Mucosa of gallbladder (tissue), 1 donor: ENCODE measurements at places on chromosomes 5 and 9. TPM values are rescaled to one million over a fixed set of nuclear protein-coding genes. Genes with fewer than 3 reads are reported as not detected.

Gene SPATA31E1
- total RNA-seq, result not detected

Gene SEC61B
- total RNA-seq, result 123 TPM

Gene HSDL2
- 40.3 TPM for total RNA-seq

Gene ST8SIA4
- 9.4 TPM for total RNA-seq

Gene WWC1
- 58.4 TPM for total RNA-seq

Gene EIF4E1B
- not detected for total RNA-seq

GRCh38 chr9:126151031-126151685, 175.5 kb upstream of the MVB12B start:
- DNase-seq, result no peak

DNA sequence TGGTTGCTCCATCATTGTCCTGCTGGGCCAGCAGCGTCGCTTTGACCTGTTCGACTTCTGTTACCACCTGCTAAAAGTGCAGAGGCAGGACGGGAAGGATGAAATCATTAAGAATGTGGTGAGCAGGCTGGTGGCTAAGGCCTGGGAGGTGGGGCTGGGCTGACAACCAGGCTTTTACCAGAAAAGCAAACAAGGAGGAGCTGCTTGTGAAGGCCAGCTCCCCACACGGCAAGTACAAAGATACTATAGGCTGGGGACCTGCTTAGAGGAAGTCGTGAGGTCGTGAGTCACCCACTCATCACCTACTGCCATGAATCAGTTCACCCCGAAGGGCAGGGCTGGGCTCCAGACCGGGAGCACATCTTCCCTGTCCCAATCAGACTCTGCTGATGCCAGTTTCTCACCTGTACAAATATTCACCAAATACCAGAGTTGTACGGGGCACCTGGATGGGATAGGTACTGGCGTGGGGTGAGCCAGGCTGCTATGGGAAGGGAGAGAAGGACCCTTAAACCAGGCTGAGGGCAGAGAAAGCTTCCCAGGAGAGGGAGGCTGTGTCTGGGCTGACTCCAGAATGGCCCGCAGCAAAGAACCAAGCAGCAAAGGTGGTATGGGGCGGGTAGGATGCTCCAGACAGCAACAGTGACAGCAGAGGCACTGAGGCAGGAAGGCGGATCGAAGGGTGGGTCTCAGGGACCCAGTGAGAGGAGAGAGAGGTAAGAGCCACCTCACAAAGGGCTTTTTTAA, 69.3 kb upstream of the NIPAL4 start:
- DNase-seq, result peak; percentile 63

DNA sequence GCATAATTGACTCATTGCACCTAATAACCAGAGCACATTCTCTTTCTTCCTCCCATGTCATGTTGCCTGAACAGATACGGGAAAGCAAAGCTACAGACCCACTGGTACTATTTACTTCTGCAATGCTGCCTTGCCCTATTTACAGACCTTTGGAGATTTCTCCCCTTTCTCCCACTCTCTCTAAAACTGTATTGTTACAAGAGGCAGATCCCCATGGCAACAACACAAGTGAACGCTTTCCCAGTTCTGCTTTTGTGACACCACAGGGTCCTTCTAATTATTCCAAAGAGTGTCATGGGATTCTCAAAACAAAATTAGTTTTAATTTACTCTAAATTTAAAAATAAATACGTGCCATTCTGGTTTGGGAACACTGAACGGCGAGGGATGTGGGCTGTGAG, 104.7 kb downstream of the KCTD16 start:
- no peak for DNase-seq

GRCh38 chr5:94841598-94842322, 223.3 kb downstream of the SLF1 start:
- no peak for DNase-seq

DNA sequence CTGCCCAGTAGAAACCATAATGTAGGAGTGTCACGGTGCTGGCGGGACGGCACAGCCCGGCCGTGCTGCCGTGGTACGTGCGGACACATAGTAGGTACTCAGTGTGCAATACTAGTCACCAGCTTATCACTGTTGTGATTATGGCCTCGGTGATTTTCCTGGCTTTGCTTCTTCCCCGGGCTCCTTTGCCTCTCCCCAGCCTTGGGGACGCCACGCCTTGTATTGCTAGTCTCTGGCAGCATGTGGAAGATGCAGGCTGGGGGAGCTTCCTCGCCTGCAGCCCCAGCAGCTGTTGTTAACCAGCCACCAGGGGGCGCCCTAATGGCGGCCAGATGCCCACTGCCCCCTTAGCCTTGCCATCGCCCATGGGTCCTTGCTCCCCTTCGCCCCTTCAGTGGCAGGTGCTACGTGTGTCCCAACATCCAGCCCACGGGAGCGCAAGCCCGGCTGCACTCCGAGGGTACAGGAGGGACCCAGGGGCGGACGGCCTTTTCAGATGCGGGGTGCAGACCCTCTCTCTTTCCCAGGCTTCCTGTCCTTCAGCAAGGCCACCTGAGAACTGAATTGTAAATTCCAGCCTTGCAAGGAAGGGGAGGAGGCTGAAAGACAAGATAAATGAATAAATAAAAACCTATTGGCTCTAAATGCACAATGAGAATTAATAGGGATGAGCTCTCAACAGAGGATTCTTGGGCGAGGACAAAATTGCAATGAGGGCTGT, 8.0 kb downstream of the NTNG2 start:
- DNase-seq, result peak; percentile 30

DNA sequence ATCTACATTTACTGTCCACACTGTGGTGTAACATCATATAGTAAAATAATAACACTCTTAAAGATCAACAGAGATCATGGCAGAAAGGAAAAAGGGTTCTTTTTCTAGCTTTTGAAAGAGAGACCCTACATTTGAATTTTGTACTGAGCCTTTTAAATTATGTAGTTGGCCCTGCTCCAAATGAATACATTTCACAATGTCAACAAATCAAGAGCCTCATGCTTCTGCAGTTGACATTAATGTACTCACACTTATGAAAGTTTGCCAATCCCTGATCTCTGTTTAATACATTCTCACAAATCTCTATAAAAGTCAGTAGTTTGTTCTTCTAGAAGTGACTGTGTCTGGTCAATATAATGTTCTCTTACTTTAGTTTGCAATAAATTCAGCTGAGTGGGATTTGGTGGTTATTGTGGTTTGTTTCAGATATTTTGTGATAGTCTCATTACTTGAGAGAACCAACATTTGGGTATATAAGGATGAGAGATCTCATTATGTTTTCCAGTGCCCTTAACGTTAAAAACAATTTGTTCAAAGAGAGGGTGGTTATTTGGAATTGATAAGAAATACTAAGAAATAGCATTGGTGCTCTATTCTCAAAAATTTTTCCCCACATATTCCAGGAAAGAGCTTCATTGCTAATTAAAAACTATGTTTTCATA, 277.8 kb upstream of the FTMT start:
- no peak for DNase-seq

DNA sequence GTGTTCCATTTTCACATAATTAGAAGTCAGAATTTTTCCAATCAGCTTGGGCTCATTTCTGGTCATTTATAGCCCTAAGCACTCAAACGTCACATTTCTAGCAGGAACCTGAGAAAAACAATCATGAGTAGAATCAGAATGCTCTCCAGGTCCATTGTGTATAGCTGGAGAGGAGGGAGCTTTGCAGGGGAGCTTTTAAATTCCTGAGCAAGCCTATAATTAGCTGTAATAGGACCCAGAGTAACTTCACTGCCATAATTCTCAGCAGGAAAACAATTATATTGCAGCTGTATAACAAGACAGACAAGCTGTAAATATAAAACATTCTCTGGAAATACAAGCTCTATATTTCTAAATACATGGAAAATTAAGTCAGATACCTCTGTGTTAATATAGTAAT, 637.6 kb upstream of the SGCD start:
- DNase-seq, result no peak

- no peak for DNase-seq
Observed at GRCh38 chr5:55853818-55854217, 2.7 kb downstream of the IL31RA start.

DNA sequence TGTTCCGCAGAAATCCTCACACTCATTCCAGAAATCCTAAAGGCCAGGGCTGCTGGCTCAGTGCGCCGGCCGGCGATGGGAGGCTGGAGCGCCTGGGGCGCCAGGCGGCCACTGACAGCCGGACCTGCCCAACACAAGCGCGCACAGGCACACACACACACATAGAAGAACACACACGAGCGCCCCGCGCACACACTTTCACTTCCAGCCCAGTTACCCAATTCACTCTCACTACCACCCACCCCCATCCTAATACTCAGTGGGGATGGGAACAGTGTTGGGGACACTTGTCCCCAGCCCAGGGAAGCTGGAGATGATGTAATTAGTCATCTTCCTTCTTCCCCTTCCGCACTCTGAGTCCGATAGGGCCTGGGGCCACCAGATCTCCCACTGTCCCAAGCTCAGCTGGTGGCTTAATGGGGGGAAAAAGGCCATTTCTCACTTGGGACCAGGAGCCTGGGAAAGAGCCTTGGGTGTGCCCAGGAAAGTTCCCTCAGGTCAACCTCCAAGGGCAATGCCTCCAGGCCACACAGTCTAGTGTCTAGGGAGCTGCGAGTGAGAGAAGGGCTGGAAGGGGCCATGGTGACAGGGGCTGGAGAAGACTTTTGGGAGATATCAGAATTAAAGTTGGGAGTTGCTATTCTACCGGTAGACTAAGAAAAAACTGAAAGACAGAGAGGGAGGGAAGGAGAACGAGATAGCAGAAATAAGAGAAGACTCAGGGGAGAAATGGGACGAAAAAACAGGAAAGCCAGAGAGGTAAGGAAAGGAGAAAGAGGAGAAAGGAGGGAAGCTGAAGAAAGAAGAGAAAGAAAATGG, 1.7 kb downstream of the EBF1 start:
- no peak for DNase-seq

GRCh38 chr9:75715360-75715759, 175.1 kb upstream of the PCSK5 start:
- DNase-seq, result no peak

GRCh38 chr5:756865-757345, 27.6 kb downstream of the ZDHHC11B start:
- peak; percentile 11 for DNase-seq

- no peak for DNase-seq
Observed at GRCh38 chr9:8304720-8305119, 505.1 kb upstream of the DMAC1 start.

GRCh38 chr5:160931283-160931682, 79.3 kb upstream of the ATP10B start:
- no peak for DNase-seq

GRCh38 chr9:89408628-89409101, 89.2 kb downstream of the SEMA4D start:
- peak; percentile 65 for DNase-seq

GRCh38 chr5:159861086-159861485, 55.2 kb upstream of the ADRA1B start:
- no peak for DNase-seq

- no peak for DNase-seq
Observed at GRCh38 chr9:133366435-133366834, 9.4 kb downstream of the SURF4 start.

DNA sequence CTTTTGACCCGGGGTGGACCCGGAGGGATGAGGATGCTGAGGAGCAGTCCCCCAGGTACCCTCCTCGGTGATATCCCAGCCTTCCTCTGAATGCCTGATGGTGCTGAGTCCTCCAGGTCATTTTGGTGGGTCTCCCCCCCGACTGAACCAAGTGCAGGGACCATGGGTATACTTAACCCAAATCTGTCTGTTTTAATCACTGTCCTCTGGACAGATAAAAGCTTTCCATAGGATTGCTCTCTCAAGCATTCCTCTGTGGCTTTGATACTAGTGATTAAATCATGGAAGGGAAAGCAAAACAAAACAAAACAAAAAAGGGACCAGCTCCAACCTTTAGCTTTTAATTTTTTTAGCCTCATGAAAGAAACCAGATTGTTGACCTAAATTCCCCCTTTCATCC, 26.0 kb downstream of the PAPPA start:
- DNase-seq, result no peak

- DNase-seq, result no peak
Observed at GRCh38 chr9:120741701-120742100, 27.4 kb upstream of the MEGF9 start.

GRCh38 chr9:105690742-105691141, 3.6 kb upstream of the TMEM38B start:
- no peak for DNase-seq

- no peak for DNase-seq
Observed at GRCh38 chr9:131319486-131319885, 30.0 kb downstream of the PLPP7 start.

DNA sequence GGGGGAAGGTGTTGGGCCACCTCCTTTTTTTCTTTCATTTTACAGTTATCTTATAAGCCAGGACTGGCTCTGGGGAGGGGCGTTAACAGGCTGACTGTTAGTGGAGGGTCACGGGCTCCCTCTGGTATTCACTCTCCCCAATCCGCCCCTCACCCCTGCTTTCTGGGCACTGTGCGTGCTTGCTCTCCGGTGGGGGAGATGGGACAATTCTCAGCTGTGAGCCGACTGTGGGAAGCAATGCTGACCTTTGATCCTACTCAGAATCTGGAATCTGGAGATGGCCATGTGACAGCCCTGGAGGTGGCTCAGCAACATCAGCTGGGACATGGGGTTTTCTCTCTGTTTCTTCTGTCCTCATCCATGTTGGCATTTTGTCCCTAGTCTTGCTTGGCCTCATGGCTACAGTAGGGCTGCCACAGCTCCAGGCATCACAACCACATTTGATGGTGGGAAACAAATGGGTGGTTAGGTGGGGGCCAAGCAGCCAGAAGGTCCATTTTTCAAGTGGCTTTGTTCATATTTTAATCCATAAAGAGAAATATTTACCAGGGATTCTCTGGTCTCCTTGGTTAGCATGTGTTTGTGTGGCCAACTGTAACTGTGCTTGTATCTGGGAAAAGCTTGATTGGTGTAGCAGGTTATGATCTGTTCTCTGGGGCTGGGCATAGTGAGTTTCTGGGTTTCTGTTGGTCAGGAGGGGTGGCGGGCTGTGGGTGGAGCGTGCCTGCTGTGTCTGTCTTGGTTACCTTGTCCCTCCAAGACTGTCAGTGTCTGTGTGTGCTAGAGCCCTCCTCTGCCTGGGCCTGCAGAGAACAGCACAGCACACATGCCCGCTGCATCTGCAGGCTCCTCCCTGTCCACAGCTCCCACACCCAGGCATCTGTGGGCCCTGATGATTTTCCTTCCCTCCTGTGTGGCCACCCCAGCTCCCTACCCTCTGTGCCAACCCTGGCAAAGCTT, 12.4 kb downstream of the WNK2 start:
- no peak for DNase-seq

- no peak for DNase-seq
Observed at GRCh38 chr5:153135411-153135810, 355.1 kb upstream of the GRIA1 start.

- no peak for DNase-seq
Observed at GRCh38 chr5:179438461-179438860, 93.2 kb upstream of the ADAMTS2 start.

DNA sequence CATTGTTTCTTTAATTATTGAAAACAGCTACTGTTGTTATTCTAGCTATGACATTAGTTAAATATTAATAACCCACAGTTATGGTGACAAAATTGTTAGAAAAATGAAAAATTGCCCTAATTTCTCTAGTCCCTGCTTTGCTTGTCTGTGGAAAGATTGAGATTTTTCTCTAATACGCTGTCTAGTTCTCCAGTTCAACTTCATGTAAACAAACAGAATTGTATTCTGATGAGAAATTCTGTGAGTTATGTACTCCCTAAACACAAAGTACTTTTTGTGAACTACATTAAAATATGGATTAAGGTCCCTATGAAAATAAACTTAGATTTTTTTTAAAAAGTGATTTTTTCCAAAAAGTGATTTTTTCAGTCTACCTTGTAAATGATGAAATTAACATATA, 8.7 kb downstream of the SLF1 start:
- DNase-seq, result no peak
